Thoracic aorta (tissue), 2 donors: ENCODE measurements at places on chromosomes 7 and 10.

DNA sequence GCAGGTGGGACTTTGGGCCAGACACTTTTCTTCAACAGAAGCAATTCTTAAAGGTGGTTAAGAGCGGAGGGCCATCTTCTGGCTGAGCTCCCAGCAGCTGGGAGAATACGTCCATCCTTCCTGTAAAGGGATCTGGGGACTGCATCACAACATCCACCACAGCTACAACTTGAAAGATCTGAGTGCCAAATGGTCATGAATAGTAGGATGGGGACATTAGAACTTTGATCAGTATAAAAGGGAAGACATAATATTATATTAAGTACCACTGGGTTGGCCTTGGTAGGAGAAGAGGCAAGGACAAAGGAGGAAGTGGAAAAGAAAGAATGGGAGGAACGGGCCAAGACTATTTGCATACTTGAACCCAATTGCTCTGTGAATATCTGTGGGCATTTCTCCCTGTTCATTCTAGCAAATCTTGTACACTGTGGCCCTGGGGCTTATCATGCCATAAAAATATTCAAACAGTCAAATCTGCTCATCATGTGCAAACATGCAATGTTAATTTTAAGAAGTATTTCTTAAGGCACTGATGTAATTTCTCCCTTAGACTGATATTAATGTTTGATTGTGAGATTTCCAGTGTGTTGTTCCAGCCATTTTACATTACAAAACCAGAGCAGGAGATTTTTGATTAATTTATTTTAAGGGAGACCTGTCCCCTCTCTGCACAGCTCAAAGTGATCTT is 65.5 kb upstream of the CREB5 start:
- DNase-seq, result no peak

- DNase-seq, result no peak
These were observed 124.2 kb downstream of the ARHGAP12 start for GRCh38 chr10:31804352-31804810.

DNA sequence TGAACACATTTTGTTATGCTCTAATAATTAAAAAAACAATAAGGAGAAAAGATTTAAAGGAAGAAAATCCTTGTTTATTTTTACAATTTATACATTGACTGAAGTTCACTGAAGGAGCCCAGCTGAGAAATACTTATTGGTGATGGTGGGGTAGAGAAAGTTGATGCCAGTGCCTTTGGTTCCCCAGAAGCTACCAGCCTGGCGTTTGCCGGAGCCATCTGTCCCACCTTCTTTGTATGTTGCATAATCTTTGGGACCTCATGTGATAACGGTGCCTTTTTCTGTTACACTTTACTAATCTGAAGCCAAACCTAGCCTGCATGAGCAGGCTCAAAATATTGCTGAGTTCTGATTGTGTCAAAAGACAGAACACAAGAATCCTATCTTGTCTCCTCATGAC is 22.7 kb downstream of the ZNF365 start:
- DNase-seq, result no peak

DNA sequence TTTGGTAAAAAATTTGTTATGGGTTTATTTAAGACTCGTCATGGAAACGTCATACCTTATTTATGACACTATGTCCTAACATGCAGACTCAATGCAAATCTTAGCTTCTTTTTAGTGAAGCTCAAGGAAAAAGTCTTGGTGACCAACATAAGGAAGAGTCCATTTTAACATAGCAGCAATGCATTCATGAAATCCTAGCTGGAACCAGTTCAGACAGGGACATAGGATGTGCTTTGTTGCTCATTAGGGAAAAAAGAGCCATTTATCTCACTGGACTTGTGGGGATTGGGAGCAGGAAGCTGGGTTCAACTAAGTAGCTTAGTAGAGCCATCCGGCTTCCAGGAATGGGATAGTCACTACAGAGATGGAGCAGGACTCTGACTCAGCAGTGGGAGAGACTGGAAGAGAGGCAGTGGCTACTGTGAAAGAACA is 100.7 kb upstream of the DKK1 start:
- no peak for DNase-seq

- no peak for DNase-seq
These were observed 763.3 kb downstream of the SORCS1 start for GRCh38 chr10:106401161-106401560.

DNA sequence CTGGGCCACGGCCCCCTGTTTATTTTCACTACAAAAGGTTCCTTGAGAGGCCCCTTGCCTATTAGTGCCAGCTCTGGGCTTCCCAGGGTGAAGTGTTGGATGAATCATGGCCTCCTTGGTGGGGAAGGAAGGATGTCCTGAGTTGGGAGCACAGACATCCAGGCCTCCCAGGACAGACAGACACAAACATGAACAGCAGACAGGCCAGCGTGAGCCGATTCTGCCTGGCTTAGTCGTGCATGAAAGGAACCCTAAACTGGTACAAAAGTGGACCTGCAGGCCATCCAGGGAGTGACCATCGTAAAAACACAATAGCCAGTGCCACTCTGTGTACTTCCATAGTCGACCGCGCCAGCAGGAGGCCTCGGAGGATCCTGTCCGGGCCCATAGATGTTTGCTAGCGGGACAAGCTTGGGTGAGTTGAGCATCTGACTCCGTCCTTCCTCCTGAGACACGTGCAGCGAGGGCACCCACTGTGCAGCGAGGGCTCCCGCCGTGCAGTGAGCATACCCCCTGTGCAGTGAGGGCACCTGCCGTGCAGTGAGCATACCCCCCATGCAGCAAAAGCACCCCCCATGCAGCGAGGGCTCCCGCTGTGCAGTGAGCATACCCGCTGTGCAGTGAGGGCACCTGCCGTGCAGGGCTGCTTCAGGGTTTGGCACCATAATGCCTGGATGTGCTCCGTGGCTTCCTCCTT is 51.3 kb upstream of the PRKAR1B start:
- no peak for DNase-seq

GRCh38 chr7:918441-919113 is 35.9 kb downstream of the ADAP1 start:
- no peak for DNase-seq

GRCh38 chr10:85658518-85658917 is 708.1 kb downstream of the GRID1 start:
- no peak for DNase-seq

- no peak for DNase-seq
These were observed 155.9 kb upstream of the PHYHIPL start for GRCh38 chr10:59020502-59020901.

DNA sequence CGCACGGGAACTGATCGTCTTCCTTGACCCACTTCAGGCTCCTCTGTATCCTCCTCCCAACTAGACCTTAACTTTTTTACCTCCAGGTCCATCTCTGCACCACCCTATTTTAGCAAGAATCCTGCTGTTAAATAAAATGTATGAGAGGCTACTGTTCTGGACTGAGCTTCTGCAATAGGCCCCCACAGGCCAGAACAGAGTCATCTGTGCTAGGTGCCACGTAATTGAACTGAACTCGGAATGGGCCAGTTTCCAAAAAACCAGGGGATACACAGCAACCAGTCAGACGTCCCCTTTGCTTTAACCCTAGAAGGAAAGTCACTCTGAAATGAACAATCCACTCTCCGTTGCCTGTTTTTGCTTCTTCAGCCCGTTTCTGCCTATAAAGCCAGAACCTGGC is 71.3 kb downstream of the CHST15 start:
- no peak for DNase-seq

- DNase-seq, result no peak
These were observed 123.3 kb downstream of the HIPK2 start for GRCh38 chr7:139654276-139655181.

DNA sequence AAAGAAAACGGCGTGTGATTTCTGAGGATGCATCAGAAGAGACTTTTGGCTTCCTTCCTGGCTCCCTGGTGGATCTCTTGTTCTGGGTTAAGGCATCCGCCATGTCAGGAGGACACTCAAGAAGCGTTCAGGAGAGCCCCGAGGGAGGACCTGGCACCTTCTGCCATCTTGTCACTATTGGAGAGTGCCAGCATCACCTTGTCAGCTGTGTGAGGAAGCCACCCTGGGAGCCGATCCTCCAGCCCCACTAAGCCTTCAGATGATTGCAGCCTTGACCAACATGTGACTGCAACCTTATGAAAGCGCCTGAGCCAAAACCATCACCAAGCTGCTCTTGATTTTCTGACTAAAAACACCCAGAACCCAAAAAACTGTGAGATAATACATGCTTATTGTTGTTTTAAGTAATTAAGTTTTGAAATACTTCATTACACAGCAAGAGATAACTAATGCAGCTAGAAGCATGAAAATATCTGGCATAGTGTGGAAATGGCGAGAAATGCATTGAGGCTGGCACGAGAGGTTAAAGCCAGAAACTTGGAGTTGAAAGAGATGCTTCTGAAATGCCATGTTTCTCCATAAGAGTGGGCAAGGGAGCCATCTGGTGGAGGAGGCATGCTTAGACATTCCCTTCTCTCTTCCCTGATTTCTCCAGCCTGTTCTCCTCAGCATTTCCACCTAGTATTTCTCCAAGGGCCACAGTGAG is 5.4 kb upstream of the ZFYVE27 start:
- DNase-seq, result no peak

DNA sequence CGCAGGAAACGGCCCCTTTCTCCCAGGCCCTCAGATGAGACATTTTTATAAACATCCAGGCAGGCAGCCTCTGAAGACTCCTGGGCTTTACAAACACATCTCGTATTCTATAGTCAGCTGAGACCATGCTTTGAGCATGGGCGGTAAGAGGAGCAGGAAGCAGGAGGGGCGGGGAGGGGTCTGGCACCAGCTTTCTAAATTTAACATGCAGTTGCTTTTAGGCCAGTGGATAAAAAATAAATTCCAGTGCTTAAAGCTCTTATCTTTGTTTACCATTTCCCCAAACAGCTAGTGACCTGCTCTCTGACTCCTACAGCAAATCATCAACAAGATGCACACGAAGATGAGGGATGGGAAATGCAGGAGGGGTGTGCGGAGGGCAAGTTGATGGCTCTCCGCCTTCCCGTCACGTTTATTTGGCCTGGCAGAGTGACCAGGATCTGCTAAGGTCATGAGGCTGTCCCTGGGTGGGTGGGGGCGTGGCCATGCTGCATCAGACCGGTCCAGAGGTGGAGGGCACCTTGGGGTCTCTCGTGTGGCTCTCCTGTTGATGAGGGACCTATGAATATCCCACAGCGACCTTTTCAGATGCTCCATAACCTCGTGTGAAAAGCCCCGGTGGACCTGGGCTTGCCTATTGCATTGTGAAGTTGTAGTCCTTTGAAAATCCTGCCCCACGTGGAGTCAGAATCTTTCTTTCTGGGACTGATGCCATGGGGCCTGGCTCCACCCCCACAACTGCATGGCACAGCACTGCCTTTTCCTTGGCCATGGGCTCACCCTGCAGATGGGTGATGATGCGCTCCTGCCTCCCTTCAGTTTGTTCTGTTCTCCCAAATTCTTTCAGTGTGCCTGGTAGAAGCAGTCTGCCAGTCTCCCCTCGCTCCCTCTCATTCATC is 67.5 kb downstream of the PARP12 start:
- no peak for DNase-seq

- DNase-seq, result no peak
These were observed 67.9 kb upstream of the AFAP1L2 start for GRCh38 chr10:114471906-114472876.

DNA sequence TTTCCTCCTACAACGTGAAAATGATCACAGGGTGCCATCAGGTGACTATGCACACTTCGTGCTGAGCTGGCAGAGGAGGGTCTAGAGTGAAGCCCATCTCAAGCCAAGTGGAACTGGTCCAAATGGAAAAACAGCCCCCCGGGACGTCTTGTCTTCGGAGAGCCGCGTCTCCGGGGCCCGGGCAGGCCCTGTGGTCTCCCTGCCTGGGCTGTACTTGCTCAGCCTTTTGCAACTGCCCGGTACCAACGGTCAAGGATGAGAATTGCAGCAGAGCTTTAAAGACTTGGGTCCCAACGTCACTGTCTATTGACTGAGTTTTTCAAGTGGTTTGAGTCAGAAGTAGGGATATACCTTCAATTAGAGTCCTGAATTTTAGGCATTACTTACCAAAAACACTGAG is 315.5 kb downstream of the PTPRN2 start:
- no peak for DNase-seq

GRCh38 chr7:79523436-79523835 is 70.0 kb upstream of the MAGI2 start:
- DNase-seq, result no peak

DNA sequence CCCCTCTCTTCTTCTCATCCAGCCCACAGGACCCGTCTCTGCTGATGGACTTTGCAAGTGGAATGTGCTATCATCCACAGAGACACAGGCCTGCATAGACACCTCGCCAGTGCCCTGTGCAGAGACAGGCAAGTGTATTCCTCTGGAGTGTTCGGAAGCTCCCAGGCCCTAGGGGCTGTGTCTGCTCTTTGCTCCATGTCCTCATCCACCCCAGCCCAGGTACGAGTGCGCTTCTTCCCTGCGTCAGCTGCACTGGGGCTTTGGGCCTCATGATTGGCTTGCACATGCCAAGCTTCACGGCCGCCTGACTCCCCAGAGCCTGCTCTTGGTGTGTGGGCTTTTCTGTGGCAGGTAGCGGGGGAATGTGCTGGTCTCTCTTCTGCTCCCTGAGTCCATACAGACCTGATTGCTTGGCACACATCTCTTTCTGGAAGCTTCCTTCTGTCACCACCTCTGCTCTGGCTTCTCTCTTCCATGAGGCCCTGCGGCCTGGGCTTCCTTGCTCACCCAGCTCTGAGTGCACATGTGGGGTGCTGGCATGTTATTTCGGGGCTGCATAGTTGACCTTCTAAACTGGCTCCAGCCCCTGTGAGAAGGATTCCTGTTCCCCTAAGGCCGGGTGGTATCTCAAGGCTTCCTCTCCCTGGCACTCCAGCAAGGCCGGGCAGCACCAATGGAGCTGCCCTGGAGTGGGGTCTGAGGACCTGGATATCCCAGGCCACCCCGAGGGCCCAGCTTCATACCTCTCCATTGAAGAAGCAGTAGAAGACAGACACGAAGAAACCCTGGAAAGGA is 27.8 kb downstream of the CRHR2 start:
- no peak for DNase-seq

- no peak for DNase-seq
These were observed 8.3 kb upstream of the ASZ1 start for GRCh38 chr7:117435475-117436043.

DNA sequence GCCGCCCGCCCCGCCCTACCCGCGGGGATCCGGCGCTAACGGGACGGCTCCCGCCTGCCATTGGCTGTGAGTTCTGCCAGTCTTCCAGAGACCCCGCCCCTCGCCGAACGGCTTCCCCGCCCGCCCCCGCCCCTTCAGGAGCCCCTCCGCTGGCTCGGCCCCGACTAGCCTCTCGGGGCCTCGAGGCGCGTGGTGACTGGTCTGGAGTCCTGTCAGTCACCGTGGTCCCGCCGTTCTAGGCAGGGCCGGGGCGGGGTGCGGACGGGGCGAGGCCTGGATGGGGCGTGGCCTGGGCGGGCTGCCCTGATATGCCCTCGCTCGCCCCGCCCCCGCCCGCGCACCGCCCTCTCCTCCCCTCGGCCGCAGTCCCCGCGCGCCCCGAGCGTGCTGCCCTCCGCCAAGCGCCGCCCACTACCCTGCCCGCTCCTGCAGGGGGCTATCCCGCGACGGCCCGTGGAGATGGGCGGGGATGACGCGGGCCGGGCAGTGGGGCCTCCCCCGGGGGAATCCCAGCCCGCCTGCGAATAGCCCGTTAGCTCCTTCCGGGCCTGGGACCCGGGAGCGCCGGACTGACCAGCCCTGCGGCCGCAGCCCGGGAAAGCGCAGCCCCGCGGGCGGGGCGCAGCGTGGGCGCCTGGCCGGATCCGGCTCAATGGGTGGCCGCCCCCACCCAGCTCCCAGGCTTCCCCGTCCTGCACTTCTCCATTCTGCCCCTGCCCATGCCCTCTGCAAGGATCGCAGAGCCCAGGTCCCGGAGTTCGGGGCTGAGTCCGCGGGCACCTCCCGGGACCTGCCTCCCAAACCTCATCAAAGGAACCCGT is 444 bp upstream of the HIP1 start:
- DNase-seq, result peak; percentile 97
